Right renal pelvis (tissue), 4 donors: ENCODE measurements at places on chromosomes 16 and 17. TPM values are rescaled to one million over a fixed set of nuclear protein-coding genes. Genes with fewer than 3 reads are reported as not detected.

Gene PRSS36
- polyA plus RNA-seq = 1.7 TPM

Gene TP53TG3D
- polyA plus RNA-seq = 0.28 TPM

Gene CD7
- polyA plus RNA-seq = 0.50 TPM

Gene MMP28
- polyA plus RNA-seq = 1.3 TPM

Gene CLDN7
- polyA plus RNA-seq = 50.5 TPM

Gene TBC1D3I
- not detected for polyA plus RNA-seq

Gene LRRC75A
- 4.8 TPM for polyA plus RNA-seq

Gene TPPP3
- 75.7 TPM for polyA plus RNA-seq

Gene OR1F1
- polyA plus RNA-seq = not detected

Gene SLC13A2
- polyA plus RNA-seq = 7.1 TPM

Gene GAN
- 3.0 TPM for polyA plus RNA-seq

Gene AOC2
- polyA plus RNA-seq = 1.2 TPM

- DNase-seq = no peak
These were observed 361.3 kb upstream of the SOX9 start for GRCh38 chr17:71759422-71760060.

DNA sequence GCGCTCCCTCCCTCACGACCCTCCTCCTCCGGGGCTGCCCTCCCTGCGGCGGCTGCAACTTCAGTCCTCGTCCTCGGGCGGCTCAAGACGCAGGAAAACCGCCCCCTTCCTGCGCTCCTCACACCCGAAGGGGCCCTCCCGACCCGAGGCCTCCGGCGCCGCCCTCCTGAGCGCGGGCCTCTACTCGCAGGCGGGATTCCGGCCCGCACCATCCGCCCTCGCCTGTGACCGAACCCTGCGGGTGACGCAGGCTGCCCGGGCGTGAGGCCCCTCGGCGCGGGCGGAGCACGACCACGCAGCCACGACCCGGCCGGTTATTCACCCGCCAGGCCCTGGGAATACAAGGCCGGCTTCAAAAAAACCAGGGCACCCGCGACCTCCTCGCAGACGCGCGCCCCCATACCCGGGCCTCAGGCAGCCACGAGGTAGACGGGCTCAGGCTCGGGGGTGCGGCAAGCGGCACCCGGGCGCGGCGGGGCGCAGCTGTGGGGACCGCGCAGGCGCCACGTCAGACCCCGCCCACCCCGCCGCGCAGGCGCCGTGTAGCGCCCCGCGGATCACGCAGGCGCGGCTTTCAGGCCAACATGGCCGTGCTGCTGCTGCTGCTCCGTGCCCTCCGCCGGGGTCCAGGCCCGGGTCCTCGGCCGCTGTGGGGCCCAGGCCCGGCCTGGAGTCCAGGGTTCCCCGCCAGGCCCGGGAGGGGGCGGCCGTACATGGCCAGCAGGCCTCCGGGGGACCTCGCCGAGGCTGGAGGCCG is at the start of gene SPG7:
TSS of gene SPG7 (plus strand) at position 570 of the 757 bp plus-strand sequence. CDS start at position 585, 15 bp downstream.
- DNase-seq = no peak

GRCh38 chr17:59105852-59106462 is 723 bp downstream of the TRIM37 start:
- no peak for DNase-seq

DNA sequence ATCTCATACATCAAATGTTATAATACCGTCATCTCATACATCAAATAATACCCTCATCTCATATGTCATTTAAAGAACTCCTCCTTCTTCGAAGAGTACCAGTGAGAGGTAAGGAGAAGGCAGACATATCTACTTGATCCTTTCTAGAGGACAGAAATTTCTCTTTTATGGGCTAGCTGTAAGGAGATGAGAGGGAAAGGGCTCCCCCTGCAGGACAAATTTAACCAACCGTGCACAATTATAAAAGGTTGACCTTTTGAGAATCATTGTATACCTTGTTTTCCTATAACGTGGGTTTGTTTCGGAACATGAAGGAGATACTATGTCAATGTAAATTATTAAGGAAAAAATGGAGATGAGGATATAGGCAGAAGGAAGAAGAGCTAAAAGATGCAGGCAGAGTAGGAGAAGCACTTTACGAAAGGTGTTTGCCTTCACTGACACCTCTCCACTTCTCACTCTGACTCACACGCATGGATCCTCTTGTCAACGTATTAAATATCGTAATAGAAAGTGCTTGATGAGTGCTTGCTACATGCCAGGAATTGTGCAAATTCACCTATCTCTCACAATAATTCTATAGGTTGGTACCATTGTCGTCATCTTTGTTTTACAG is 465.9 kb upstream of the ERCC4 start:
- DNase-seq = no peak

DNA sequence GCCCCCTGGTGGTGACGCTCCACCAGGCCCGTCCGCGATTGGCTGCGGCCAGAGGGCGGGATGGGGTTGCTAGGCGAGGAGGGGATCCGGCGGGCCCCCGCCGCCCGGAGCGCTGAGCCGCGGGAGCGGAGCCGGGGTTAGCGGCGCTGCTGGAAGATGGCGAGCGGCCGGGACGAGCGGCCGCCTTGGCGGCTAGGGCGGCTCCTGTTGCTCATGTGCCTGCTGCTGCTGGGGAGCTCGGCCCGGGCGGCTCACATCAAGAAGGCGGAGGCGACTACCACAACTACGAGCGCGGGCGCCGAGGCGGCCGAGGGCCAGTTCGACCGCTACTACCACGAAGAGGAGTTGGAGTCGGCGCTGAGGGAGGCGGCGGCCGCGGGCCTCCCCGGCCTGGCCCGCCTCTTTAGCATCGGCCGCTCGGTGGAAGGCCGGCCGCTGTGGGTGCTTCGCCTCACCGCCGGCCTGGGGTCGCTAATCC is at the start of gene CPD:
TSS of gene CPD (plus strand) at position 103 of the 478 bp plus-strand sequence. CDS start at position 157, 54 bp downstream.
- peak; percentile 92 for DNase-seq

DNA sequence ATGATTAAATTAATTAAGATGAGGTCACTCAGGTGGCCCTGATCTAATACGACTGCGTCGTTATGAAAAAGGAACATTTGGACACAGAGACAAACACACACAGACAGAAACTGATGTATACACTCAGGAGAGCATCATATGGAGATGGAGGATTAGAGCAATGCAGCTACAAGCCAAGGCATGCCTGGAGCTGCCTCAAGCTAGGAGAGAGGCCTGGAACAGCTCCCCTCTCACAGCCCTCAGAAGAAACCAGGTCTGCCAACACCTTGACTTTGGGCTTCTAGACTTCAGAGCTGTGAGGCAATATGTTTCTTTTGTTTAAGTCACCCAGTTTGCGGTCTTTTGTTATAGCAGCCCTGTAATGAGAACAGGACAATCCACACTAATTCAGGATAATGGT is 318.9 kb downstream of the HS3ST3B1 start:
- no peak for DNase-seq

DNA sequence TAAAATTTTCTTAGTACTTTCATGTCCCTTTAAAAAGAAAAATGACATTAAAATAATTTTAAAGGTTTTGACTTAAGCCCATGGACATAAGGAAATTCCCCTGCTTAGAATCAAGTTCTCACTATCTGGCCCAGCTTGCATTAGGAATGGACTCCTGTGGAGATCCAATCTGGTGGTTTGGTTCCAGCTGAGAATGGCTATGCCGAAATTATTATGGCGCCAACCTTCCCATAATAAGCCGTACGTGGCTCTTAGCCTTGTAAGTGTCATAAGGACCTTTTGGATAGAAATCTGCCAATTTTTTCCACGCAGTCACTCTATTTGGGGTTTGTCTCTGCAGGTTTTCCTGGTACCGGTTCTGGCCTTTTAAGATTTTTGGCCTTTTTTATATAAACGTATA is 262.1 kb upstream of the MAF start:
- DNase-seq = no peak

DNA sequence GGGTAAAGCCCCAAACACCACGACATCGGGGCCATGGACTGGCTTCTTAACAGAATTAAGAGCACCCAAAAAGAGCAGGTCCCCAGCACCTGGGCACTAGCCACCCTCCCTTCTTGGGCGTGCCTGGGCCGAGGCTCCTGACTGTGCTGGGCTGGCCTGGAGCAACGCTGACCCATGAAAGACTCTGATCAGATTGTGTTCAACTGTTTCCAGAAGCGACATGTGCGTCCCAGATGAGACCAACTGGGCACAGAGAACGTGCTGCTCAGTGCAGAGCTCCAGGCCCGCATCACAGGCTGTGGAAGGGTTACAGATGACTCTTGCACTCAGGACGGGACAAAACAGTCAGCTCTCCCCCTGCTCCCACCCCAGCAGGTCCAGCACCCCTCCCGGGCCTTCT is 100.7 kb downstream of the KCNJ12 start:
- no peak for DNase-seq

GRCh38 chr16:85431431-85432124 is 181.5 kb upstream of the GSE1 start:
- no peak for DNase-seq

- no peak for DNase-seq
These were observed 7.4 kb downstream of the PRCD start for GRCh38 chr17:76547183-76547641.

- DNase-seq = no peak
These were observed 5.4 kb upstream of the G6PC1 start for GRCh38 chr17:42895185-42895555.

DNA sequence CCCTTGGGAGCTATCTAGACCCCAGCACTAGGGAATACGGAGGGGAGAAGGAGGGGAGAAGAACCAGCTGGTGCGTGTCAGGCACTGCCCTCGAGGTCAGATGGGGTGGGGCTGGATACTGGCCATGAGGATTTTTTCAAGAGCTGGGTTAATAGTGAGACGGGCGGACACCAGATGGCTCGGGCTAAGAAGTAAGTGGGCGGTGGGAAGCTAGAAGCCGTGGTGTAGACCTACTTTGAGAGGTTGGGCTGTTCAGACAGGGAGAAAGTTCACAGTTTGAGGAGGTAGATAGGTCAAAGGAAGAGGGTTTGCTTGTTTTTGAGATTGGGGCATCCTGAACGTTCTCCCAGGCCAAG is 303.8 kb downstream of the SEC14L1 start:
- DNase-seq = no peak

- DNase-seq = no peak
These were observed 22.0 kb downstream of the ADCY9 start for GRCh38 chr16:4094127-4094773.

- DNase-seq = no peak
These were observed 4.3 kb upstream of the GSG1L start for GRCh38 chr16:28067604-28068379.

DNA sequence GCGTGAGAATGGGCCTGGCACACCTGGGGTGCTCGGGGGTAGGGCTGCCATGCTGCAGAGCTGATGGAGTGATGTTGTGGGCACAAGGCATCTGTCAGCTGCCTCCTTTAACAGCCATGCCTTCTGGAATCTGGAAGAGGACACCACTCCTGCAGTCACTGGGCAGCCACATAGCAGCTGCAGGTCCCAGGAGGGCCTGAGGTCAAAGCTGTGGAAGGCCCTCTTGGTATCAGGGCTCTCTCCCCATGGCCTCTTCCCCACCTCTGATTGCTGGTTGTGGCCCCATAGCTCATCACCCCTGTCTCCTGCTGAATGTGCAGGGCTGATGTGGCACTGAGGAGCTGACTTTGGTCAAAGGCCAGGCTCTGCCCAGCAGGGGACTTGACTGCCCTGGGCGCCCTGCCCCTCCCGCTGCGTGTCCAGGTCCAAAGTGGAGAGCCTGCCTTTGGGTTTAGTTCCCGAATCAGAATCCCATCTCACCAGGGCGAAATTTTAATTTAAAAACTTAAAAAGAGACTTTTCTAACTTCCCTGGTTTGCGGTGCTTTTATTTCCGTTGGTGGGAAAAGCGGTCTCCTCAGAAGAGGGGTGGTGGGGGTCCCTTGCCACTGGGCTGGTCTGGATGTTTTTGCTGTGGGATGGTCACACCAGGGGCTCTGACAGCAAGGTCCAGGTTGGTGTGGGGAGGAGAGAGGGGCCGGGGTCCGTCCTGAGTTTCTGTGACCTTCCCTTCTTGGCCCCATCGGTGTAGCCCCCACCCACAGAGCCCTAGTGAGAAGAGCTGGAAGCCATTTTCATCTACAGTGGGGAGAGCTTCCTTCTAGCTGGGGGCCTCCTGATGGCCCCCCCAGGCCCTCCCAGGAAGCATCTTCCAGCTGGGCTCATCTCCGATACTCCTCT is 5.9 kb downstream of the UBALD2 start:
- DNase-seq = no peak

GRCh38 chr17:16417896-16418684 is 2.7 kb downstream of the TRPV2 start:
- DNase-seq = no peak

DNA sequence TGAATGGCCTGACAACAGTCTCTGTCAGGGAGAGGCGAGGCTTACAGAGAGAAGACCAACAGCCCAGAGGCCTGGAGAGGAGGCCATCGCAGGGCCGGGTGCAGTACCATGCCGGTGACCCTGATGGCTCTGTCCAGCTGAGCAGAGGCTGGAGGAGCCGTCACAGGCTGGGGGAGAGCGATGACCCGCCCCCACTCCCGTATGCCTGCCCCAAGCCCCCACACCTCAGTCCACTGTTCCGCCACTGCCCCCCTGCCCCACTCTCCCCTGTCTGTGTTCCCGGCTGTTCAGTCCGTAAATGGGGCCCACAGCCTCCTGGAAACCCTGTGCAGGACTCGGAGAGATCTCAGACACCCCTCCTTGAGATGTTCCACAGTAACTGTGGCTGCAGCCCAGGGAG is 12.8 kb upstream of the FAM83G start:
- DNase-seq = no peak

DNA sequence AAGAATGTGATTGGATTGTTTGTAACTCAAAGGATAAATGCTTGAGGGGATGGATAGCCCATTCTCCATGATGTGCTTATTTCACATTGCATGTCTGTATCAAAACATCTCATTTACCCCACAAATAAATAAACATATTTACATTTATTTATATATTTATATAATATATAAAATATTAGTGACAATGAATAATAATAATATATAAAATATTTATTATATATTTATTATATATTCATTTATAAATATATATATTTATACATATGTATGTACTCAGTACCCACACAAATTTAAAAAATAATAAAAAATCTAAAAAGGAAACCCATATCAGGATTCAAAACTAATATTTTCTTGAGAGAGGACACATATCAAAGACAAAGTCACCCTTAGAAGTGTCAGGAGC is 429.9 kb downstream of the KCNJ2 start:
- DNase-seq = no peak

DNA sequence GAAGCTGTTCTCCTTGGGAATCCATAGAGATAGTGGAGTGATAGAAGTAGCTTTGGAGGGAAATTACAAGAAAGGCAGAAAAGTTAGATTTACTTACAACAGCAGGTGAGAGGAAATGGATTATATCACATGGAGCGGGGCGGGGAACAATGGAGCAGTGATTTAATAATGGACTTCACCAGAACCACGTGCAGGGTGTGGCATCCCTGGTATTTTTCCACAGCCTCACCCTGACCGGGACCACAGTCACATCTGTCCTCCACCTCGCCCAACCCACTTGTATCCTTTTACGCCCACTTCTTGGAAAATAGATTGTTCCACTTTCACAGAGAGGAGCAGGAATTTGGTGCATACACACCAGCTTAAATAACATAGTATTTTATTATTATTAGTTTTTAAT is 15.9 kb upstream of the CYB5B start:
- no peak for DNase-seq
